NCI-H526 treated with DMSO at 0.1 percent for 48 hours (cell line): ENCODE measurements at places on chromosomes 5 and 9.

DNA sequence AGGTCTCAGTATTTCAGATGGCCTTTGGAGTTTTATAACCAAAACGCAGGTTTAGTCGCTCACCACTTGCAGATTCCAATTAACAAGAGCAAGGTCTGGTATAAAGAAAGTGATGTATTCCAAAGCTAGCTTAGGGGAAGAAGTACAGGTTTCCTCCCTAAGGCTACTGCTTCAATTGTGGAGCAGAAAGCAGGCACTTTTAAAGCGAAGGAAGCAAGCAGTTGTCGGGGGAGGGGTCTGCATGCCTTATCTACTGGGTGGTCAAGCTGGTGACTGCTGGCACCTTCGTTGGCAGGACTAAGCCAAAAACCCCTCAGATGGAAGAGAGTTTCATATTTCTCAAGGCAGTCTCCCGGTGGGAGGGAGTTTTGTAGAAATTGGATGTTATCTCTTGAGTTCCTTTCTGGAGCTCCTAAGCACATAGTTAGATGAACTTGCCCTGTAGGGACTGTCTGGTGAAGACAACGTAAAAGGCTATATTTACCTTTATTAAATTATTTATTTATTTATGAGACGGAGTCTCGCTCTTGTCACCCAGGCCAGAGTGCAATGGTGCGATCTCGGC is 1.6 kb upstream of the TMEM245 start:
- no peak for DNase-seq

GRCh38 chr9:124932333-124932732 is 8.6 kb downstream of the GOLGA1 start:
- DNase-seq, result no peak

- no peak for DNase-seq
Observed at GRCh38 chr9:129213551-129213950, 35.5 kb upstream of the IER5L start.

DNA sequence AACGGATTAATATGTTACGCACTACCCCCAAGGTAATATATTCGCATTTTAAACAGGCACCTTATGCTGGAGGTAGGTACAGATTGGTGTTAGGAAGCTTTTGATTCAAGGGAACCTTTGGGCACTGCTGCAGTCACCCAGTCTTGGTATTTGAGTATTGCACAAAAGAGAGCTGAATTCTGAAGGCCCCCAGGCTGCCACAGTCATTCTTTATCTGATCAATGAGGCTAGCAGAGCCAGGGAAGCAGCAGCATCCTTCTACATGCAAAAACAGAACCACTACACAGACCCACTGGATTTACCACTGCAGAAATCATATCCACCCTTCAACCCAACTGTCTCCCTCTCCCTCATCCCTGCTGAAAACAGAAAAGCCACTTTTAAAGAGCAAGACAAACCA is 121.2 kb upstream of the GRIN3A start:
- no peak for DNase-seq

GRCh38 chr5:168712280-168712924 is 133.2 kb upstream of the PANK3 start:
- DNase-seq, result no peak

GRCh38 chr5:73899055-73899454 is 273.1 kb downstream of the ARHGEF28 start:
- DNase-seq, result no peak

- no peak for DNase-seq
Observed at GRCh38 chr9:33471361-33471760, 2.4 kb downstream of the NOL6 start.

DNA sequence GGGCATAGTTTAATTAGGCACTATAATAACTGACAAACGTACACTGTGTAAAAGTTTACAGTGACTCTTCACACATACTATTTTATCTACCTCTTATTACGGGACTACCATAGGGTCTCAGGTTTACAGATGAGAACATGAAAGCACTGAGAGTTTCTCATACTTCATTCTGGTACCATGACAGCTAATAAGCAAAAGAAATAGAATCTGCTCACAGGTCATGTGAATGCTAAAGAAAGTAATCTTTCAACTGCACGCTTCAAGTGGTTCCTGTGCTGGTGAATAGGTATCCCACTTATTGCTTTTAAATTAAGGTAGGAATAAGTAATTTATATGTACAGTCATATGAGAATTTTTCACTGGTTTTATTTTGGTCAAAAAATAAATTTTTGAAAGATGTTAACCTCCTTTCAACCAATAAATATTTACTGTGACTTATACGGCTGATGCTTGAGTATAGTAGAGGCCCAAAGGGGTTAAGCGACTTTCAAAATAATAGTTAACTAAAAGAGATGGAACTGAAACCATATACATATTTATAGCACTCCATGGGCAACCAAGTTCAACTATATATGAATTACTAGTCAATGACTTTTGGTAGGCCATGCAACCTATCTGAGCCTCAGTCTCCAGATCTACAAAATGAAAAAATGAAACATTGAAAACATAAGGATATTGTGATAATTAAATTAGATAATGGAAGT is 8.1 kb downstream of the CDKN2A start:
- DNase-seq, result no peak

DNA sequence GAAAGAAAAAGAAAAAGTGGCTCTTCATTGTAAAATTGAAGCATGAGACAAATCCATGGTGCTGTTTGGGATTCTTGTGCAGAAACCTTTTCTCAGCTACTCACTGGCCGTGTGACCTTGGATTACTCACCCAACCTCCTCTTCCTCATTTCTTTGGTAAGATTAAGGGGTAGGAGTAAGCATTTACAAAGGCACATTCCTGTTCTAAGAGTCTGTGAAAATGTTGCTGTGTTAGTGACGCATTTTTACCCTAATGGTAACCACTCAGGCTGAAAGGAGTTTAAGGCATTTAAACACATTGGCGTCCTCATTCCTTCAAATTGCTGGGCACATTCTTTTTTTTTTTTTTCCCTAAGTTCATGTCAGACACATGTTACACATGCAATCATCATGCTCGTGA is 4.3 kb downstream of the RAI14 start:
- no peak for DNase-seq

DNA sequence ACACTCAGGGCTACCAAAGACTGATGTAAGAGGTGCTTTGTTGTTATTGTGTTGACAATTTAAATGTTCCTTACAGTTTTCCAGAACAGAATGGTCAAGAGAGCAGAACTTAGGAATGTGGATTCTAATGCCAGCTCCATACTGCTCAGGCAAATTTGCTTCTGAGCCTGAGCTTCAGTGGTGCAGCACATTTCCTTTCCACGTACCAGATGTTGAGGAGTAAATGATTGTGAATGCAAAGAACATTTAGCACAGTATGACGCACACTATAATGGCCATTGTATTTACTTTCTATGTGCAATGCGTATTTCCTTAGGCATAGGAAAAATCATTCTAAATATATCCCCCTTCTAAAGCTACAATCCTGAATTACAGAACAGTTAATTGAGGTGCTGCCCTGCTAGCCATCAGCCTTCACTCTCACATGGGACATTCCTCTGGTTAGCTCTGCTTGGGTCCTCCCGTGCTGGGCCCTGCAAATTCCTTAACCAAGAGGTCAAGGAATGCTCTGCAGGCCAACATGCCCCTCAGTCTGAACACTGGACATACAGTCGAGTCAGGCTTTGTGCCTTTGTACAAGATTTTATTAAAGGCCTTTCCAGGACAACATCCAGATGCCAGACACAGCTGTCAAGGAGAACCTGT is 21.1 kb upstream of the TMEM174 start:
- DNase-seq, result no peak

GRCh38 chr5:3827624-3828023 is 232.0 kb downstream of the IRX1 start:
- DNase-seq, result no peak

GRCh38 chr9:101832486-101832885 is 94.0 kb upstream of the GRIN3A start:
- no peak for DNase-seq

GRCh38 chr5:114467729-114468128 is 105.9 kb downstream of the KCNN2 start:
- no peak for DNase-seq

DNA sequence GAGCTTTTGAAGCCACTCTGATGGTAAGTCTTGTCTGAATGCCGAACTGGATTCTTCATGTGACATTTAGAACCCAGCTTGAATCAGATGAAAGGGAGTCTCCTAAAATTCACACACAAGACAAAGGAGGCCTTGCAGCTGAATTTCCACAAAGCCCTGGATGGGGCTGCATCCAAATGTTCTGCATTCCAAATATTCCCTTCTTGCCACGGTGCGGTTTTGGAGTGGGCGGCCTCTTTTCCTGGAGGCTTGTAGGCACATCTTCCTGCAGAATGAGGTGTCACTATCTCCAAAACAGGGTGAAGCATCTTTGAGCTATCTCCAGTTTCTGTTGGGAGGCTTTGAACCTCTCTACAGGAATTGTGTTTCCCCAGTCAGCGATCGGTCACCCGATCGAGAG is 342.7 kb downstream of the ARHGEF28 start:
- no peak for DNase-seq

GRCh38 chr9:106697750-106698502 is 165.0 kb upstream of the ZNF462 start:
- DNase-seq, result no peak

- no peak for DNase-seq
Observed at GRCh38 chr5:142150431-142150830, 41.9 kb downstream of the NDFIP1 start.

GRCh38 chr5:159416438-159416837 is 86.2 kb upstream of the IL12B start:
- DNase-seq, result no peak

- DNase-seq, result peak; percentile 20
Observed at GRCh38 chr5:7391814-7392692, 3.9 kb upstream of the ADCY2 start.

GRCh38 chr9:29208670-29209069 is 1635.4 kb upstream of the C9orf72 start:
- peak; percentile 32 for DNase-seq

DNA sequence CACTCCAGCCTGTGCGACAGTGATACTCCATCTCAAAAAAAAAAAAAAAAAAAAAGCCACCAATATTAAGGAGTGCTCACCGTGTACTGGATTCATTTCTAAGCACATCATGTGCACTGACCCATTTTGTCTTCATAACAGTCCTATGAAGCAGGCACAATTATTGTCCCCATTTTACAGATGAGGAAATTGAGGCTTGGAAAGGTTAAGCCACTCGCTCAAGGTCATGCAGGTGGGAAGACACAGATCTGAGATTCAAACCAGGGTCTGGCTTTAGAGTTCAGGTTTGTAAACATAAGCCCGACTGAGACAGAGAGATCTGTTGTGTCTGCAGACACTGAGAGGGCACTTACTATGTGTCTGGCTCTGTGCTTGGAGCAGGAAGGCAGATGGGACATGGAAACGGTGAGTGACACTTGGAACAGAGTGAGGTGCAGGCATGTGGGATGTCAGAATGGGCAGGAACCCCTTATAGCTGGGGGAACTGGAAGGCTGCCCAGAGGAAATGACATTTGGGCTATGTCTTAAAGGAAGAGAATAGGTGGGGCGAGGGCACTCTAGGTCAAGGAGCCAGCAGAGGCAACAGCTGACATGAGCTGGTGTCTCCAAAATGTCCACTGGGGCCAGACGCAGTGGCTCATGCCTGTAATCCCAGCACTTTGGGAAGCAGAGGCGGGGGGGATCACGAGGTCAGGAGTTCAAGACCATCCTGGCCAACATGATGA is 69.9 kb downstream of the STK10 start:
- no peak for DNase-seq
